ENCODE measurements at places on chromosomes 7 and 10.

- no peak for DNase-seq
These were observed 155.1 kb downstream of the OR13A1 start for GRCh38 chr10:45160271-45160670.

DNA sequence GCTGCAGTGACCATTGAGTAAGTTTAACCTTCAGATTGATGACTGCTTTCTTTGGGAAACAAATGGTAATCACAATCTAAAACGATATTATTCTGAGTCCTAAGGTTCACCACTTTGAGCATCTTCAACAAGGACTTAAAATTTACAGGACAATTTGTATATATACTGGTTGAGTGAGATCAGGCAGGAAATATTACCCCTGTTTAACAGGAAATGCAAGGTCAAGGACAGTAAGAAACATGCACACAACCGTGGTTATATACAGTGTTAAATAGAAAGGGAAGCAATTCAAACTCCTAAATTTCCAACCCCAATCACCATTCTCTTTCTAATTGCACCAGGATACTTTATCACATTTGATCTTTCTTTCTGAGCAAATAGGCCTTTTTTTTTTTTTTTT lies 96.1 kb downstream of the ZNF277 start:
- DNase-seq: no peak

DNA sequence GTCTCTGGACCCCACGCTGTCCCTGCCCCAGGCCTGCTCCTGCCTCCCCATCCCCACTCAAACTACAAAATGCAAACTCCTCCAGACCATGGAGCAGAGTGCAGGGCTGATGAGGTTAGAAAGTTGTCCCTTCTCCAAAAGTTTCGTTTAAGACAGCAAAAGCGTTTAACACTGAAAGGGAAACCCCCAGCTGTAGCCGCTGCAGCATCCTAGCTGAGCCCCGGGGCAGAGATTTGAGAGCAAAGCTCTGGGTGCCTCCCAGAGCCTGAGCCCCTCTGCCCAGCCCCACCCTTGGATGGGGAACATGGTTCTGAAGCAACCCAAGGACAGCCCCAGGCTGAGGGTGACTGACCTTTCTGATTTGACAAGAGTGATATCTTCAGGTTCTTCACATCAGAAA lies 52.8 kb upstream of the ENO4 start:
- no peak for DNase-seq

GRCh38 chr10:103784723-103785418 lies 70.5 kb downstream of the SH3PXD2A start:
- no peak for DNase-seq

- no peak for DNase-seq
These were observed 9.6 kb downstream of the PSD start for GRCh38 chr10:102408728-102409603.

DNA sequence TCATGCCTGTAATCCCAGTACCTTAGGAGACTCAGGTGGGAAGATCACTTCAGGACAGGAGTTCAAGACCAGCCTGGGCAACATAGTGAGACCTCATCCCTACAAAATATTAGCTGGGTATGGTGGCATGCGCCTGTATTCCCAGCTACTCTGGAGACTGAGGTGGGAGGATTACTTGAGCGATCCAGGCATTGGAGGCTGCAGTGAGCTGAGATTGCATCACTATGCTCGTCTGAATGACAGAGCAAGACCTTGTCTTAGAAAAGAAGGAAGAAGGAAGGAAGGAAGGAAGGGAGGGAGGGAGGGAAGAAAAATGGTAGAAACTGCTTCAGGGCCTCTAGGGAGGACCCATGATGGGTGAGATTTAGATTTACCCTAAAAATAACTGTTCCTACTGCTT lies 112.3 kb downstream of the SPDYE5 start:
- no peak for DNase-seq

- DNase-seq: peak; percentile 16
These were observed 115.7 kb upstream of the RET start for GRCh38 chr10:42960991-42961795.

- DNase-seq: no peak
These were observed 27.3 kb downstream of the SNX10 start for GRCh38 chr7:26318921-26319320.

GRCh38 chr7:94195813-94196212 lies 191.7 kb upstream of the BET1 start:
- DNase-seq: no peak

- DNase-seq: no peak
These were observed 6.1 kb upstream of the GRK5 start for GRCh38 chr10:119201233-119201632.

- no peak for DNase-seq
These were observed 217.9 kb downstream of the ADARB2 start for GRCh38 chr10:1519391-1519790.

DNA sequence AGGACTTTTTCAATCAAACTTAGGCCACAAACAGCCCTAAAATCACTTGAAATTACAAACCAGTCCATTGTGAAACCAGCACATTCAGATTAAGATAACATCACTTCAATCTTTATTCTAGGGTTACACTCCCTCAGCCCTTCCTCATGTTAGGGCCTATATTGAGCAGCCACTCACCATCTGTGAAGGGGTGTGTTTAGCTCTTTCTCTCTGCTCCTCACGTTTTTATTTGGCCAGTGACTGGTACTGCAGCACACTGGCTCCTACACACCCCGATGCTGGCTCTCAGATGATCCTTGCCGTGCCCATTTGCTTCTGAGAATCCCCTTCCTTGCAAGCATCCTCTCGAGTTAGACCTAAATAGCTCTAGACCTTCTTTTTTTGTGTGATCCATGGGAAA lies 604.5 kb downstream of the INHBA start:
- no peak for DNase-seq

GRCh38 chr7:27106181-27106900 lies 3.9 kb upstream of the HOXA2 start:
- no peak for DNase-seq

GRCh38 chr10:103473261-103473671 lies 5.8 kb downstream of the CALHM3 start:
- no peak for DNase-seq

GRCh38 chr7:98795741-98796493 lies 73.9 kb downstream of the TMEM130 start:
- DNase-seq: no peak

DNA sequence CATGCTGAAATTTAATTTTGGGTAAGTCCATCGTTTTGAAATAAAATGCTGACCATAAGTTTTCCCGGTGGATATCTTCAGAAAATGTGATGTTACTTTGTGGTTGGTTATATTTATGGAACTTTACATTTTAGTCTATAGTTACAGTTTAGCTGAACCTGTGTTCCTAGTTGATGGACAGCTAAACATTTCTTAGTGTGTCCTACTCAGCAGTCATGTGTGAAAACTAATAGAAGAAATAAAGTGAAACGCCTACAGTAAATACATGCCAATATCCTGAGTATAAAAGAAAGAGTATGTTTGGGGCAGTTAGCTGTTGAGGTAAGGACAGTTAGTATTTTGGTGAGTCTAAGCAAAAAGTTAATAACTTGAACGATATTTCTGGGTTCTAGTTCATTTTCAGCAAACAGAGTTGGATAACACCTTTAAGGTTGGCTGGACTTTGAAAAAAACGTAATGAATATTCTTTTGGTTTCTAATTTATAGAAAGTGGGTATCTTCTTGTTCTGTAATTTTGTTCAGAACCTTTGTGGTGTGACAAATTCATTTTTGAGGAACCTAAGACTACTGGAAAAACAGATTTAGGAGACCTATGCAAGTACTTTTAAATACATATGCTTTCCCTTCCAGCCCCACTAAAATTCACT lies 28.7 kb downstream of the LCOR start:
- no peak for DNase-seq

- no peak for DNase-seq
These were observed 237.1 kb downstream of the COBL start for GRCh38 chr7:51079494-51079893.

GRCh38 chr7:18689551-18689950 lies 194.0 kb downstream of the HDAC9 start:
- DNase-seq: no peak

GRCh38 chr10:103564776-103565520 lies 71.4 kb downstream of the NEURL1 start:
- DNase-seq: no peak

DNA sequence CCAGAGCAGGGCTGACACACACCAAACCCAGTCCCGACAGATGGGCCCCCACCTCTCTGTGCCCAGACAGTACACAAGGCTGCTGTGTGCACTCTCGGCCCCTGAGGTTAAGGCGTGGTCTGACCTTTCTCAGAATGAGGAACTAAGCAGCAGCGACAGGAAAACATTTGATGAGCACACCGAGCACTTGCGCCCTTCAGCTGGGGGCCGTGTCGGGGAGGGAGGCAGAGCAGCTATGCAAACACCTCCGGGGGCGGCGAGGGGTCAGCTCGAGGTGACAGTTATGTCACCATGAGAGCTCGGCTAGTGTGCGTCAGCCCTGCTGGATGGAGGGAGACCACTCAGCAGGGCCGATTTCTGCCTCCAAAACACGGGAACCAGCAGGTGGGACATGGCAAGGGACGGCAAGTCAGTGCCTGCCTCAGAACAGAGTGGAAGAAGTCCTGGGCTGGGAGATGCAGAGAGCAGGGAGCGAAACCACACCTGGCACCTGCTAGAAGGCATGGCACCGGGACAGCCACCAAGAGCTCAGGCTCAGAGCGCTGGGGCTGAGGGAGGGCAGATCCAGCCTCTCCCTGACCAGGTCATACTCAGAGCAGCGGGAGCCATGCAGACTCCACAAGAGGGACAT lies 57.4 kb downstream of the CHST15 start:
- DNase-seq: no peak

DNA sequence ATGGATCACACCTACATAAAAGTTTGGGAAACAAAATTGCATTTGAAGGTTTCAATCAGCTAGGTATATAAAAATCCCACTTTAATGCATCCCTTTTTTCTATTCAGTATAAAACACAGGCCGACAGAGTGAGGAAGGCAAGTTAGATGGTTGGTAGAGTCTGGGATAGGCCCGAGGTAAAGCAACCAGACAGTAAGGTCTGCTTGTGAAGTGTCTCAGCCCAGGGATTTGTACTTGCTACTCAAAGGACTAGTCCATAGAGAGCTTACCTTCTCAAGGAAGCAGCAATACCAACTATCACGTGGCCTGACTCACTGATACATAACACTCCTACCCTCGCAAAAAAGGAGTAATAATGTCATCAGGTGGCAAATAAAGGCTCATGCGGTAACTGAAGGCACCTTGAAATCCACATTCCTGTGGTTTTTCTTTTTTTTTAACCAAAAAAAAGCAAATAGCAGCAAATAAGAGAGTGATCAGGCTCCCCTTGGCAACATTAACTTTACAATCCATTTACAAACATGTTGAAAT lies 56.2 kb upstream of the ATP6V0A4 start:
- DNase-seq: no peak

DNA sequence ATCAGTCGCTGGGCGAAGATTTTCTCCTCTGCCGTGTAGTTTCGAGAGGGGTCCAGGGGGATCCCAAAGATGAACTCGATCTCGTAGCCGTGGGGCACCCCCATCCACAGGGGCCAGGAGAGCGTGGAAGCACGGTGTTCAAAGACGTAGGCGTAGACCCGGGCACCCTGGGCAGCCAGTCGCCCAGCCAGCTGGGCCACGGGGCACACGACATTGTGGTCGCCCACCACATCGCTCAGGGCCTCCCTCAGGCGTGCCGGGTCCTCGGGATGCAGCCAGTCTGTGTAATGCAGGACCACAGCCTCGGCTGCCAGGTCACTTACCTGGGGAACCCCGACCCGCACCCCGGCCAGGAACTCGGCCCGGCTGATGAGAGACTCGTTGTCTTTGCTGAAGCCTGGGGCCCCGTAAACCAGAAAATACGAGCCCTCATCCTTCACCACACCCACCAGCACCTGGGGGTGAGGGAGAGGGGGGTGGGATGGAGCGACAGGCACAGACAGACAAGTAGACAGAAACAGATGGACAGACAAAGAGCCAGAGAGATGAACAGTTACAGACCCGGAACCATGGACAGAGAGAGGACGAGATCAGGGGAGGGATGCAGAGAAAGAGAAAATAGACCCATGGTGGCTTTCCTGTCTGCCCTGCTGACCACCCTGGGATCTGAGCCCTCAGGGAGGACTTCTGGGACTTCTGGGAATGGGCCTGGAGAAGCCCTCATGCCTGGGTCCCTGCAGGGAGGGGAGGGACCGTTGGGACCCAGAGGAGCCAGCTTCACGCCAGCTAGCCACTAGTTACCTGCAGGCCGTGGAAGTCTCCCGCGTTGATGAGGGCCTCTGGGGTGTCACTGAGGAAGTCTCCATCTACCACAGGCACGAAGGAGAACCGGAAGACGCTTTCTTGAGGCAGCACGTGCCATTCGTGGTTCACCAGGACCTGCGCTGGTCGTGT lies 3.0 kb downstream of the ACHE start:
- no peak for DNase-seq

- no peak for DNase-seq
These were observed 205.9 kb downstream of the MBL2 start for GRCh38 chr10:52566471-52567246.

DNA sequence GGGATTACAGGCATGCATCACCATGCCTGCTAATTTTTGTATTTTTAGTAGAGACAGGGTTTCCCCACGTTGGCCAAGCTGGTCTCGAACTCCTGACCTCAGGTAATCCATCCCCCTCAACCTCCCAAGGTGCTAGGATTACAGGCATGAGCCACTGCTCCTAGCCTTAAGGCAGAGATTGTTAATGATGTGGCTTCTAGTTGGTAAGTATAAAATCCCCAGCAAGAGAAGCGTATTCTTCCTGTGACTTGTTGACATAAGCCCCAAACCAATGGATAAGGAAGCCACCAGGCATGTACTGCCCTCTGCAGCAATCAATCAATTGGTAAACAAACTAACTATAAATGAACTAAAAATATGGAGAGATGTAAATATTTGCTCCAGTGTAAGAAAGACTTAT lies 41.2 kb downstream of the REEP3 start:
- DNase-seq: no peak

DNA sequence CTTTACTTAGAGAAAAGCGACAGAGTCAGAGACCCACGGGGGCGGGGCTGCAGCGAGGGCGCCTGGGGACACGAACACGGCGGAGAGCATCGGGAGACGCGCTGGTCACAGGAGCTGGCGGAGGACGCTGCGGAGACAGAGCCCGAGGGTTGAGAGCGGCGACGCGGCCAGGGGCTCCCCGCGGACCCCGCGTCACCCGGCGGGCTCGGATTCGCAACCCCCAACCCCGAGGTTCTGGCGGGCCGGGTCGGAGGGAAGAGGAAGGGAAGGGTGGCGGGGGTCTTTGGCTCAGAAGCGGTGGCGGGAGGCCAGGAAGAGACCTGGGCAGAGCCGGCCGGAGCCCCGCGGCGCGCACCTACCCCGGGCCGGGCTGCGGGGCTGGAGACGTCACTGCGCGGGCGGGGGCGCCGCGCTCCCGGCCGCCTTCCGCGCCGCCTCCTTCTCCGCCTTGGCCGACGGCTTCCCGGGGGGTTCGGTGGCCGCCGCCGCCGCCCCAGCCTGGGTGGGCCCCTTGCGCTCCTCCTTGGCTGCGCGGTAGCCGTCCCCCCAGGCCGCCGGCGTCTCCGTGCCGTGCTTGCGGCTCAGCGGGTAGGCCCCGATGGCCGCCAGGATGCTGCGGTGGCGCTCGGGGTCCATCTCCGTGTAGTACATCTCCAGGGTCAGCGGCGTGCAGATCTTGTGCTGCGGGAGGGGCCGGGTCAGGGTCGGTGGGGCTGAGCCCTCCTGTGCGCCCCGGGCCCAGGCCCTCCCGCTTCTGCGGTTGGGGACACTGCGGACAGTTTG lies 11.1 kb downstream of the CALY start:
- DNase-seq: no peak

GRCh38 chr10:104247513-104248146 lies 7.1 kb upstream of the GSTO1 start:
- DNase-seq: no peak
